Posterior vena cava (tissue), 2 donors: ENCODE measurements at places on chromosomes 5 and 9. TPM values are rescaled to one million over a fixed set of nuclear protein-coding genes. Genes with fewer than 3 reads are reported as not detected.

DNA sequence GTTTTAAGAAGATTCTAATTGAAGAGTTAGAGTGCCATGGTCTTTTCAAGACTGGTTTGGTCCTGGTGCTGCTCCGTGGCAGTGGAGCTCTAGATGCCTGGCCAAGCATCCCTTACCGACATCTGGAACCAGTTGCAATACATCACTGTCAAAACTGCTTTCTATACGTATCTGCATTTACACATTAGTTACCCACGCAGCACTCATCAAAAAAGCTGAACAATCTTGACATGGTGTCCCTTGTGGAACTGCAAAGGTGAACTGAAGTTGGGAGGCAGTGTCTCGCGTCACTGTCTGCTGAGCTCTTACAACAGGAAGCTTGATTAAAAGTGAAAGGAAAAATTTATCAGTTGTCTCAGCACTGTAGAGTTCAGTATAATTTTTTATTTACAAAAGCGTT is 82.6 kb downstream of the PBX3 start:
- no peak for DNase-seq

DNA sequence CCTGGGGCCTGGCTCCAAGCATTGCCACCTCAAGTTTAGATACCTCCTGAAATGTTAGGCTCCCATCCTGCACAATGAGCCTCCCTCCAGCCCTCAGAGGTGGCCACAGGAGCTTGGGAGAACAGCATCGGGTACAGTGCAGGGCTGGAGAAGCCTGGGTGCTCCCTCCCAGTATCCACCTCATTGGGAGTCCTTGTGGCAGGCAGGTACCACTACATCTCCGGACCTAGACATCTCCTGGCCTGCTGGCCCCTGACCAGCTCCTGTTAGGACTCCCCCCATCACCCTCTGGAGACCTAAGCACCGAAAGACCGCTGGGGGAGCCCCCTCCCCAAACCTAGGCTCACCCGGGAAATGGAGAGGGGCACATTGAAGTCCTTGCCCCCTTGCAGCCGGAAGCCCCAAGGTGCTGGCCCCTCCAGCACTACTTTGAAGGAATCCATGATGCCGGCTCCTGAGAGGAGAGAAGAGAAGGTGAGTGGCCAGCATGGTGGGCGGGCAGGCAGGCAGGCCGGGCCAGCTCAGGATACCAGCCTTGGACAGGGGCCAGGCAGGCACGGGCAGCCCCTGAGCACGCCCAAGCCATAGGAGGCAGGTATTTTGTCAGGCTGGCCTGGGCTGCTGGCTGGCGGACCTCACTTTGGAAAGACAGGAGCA is 1.2 kb downstream of the PDLIM7 start:
- DNase-seq, result no peak

DNA sequence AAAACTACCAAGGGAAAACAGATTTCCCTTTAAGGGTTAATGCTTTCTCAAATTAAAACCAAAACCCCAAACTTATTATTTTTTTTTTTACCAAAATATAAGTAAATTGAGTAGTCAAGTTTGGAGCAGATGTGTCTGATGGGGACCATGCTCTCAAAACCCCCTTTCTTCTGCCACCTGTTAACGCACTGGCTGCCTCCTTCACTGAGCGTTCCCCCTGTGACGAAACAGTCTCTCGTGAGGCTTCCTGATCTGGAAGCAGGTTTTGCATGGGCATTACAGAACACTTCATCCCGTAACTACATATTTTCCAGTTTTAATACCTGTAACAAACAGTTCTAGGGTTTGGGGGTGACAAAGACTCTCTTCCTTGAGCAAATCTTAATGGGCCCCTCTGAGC is 59.4 kb downstream of the ANKH start:
- no peak for DNase-seq

DNA sequence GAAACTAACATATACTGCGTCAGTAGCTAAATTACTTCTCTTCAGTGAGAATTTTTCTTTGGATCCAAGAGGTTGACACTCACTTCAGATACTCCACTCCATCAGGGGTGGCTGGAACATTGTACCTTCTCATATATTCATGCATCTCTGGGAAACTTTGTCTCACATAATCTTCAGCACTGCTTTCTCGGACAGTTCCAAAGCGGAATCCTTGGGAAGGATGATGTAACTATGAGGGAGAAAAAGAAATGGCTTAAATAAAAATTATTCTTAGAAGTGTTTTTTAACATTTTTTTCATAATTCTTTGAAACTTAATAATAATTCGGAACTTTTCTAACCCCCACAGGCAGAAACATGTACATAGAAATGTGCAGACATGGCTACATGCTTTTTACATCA is 33.4 kb upstream of the PPP3R2 start:
- no peak for DNase-seq

DNA sequence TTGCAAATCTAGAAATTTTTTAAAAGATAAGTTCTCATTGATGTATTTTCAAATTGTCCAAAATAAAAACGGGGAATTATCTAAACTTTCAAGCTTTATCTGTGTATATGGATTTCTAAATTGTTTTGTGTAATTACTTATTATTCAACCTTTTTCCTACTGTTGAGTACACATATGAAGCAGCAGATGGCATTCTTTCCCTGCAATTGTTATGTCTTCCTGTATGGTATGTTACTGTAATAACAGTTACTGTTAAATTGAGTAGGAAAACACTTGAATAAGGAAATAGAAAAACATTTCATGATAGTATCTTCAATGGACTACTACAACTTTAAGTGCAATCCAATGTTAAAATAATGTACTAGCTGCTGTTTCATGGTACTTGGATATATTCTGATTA is 124.8 kb downstream of the RANBP17 start:
- no peak for DNase-seq

GRCh38 chr5:82276800-82277612 is 1.1 kb downstream of the RPS23 start:
- no peak for DNase-seq

GRCh38 chr5:178113141-178113787 is at the start of gene N4BP3:
TSS of gene N4BP3 (plus strand) at chr5:178113532. CDS start at chr5:178119584, 6,052 bp downstream.
- DNase-seq, result no peak

Gene N4BP3
- total RNA-seq, result 1.7 TPM

Gene LECT2
- not detected for total RNA-seq
